ENCODE measurements at places on chromosomes 16 and 17.

GRCh38 chr16:11014136-11014535, 69.8 kb downstream of the CLEC16A start:
- DNase-seq = no peak

DNA sequence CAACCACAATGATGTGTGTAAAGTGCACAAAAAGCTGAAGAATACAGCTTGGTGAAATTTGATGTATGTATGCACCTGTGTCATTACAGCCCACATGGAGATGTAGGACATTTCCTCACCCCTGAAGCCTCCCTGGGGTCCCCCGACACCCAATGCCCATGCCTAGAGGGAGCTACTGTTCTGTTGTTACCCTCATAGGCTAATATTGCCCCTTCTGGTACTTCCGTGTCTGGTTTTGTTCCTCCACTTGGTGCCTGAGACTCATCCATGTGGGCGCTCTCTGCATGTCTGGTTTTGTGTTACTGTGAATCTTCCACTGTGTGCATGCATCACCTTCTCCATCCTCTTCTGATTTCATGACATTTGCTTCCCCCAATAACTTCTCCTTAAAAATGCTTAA, 18.6 kb downstream of the TNFRSF13B start:
- DNase-seq = no peak

- no peak for DNase-seq
These were observed 6.1 kb downstream of the MYCBPAP start for GRCh38 chr17:50514388-50514787.

- no peak for DNase-seq
These were observed 22.8 kb downstream of the PCTP start for GRCh38 chr17:55773671-55774070.

- DNase-seq = no peak
These were observed 480 bp downstream of the TXNL4B start for GRCh38 chr16:72092832-72093447.

DNA sequence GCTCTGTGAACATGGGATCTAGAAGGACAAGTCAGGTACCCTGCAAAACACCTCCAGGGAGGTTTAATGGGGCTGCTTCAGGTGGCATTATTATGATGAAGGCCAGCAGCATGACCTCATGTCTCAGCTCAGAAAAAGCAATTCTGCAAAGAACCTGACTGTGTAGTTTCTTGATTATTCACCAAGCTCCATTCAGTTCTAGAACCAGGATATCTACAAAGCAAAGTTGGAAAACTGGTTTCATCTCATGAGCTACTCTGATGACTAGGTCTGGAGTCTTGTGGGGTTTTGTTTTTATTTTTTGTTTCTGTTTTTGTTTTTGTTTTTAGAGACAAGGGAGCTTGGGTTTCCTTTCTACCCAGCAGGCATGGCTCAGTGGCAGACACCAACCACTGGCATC, 19.0 kb upstream of the LRRC37A3 start:
- no peak for DNase-seq

DNA sequence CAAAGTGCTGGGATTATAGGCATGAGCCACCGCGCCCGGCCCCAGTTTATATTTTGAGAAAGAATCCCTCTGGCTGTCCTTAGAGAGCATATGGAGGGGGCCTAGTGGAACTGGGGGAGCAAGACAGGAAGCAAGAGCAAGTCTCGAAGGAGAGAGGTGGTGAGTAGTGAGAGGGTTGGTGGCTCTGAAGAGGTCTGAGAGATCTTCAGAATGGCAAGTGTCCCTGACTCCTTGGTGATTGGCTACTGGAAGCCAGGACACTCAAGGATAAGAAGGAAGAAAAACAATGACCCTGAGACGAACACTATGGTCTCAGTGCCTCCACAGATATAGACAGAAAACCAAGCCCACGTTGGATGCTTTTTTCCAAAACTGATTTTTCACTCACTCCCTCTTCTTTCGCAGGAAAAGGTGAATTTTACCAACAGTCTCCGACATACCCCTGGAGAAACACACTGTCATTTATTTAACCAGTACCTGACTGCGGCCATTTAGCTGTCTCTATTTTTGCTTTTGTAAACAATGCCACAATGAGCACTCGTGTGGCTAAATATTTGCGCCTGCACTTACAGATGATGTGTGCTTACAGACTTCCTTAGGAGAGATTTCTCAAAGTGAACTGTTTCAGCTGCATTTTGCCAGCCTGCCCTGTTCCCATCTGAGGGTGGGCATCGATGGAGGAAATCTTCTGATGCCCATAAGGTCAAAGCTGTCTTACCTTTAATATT, 15.9 kb upstream of the DOK4 start:
- no peak for DNase-seq

DNA sequence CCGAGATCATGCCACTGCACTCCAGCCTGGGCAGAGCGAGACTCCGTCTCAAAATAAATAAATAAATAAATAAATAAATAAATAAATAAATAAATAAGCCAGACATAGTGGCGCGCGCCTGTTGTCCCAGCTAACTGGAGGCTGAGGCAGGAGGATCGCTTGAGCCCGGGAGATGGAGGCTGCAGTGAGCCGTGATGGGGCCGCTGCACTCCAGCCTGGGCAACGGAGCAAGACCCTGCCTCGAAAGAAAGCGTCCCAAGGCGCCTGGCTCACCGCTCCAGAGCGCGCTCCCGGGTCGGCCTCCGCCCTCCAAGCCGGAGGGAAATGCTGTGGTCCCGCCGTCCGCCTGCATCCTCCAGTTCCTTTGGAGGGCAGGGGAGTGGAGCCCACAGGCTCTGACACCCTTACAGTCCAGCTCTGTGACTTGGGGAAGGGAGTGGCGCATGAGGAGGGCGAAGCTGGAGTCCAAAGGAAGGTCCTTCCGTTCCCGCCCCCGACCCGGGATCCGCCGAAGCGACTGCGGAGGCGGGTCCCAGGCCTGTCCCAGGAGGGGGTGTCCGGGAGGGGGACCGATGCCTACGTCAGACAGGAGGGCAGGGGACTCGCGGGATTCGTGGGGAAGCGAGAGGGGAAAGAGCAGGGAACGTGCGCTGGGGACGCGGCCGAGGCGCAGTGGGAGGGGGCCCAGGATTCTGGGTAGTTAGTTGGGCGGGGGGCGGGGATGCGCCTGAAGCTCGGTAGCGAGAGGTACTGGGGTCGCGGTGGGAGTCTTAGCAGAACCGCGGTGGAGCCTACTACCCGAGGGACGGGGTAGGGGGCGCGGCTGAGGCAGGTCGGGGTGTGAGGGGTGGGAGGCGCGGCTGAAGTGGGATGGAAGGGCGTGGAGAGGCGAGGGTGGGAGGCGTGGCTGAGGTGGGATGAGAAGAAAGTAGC, 8.4 kb upstream of the TRPV2 start:
- DNase-seq = no peak

GRCh38 chr17:56152874-56153602, at the start of gene ANKFN1:
Gene ANKFN1, plus strand, starts transcription at chr17:56153475. Its CDS starts 59,193 bp downstream, at chr17:56212668.
- no peak for DNase-seq

DNA sequence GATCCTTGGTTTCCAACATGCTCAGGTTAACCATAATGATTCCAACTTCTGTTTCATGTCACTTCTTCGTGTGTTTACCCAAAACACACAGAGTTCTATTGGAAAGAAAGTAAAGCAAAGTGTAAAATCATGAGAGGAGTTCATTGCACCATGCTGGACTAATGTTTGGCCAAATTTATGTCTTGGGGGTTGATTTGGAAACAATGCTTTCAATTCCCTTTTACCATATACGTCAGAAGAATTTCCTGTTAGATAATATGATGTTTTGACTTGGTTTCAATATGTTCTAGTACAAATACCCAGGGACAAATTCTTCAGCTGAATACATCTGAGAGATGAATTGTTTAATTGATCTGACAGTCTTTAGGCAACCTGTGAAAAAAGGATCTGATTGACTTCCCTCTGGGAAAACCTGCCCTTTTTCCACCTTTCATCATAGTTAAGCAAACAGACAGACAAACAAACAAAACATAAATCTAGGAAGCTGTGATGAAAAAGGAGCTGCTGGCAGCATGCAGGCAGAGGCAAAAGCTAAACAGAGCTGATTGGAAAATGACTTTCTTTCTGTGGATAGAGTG, 26.0 kb upstream of the MPHOSPH6 start:
- no peak for DNase-seq

GRCh38 chr17:14245002-14245401, 8.3 kb upstream of the CDRT15 start:
- DNase-seq = no peak

GRCh38 chr16:52812678-52813556, 239.8 kb downstream of the CHD9NB start:
- DNase-seq = no peak

- DNase-seq = no peak
These were observed 25.6 kb upstream of the USP7 start for GRCh38 chr16:8989099-8989878.

GRCh38 chr16:86117756-86118155, 218.8 kb downstream of the IRF8 start:
- no peak for DNase-seq

- no peak for DNase-seq
These were observed 10.3 kb downstream of the CDRT4 start for GRCh38 chr17:15456972-15457722.

GRCh38 chr16:86122681-86123342, 223.8 kb downstream of the IRF8 start:
- DNase-seq = no peak

DNA sequence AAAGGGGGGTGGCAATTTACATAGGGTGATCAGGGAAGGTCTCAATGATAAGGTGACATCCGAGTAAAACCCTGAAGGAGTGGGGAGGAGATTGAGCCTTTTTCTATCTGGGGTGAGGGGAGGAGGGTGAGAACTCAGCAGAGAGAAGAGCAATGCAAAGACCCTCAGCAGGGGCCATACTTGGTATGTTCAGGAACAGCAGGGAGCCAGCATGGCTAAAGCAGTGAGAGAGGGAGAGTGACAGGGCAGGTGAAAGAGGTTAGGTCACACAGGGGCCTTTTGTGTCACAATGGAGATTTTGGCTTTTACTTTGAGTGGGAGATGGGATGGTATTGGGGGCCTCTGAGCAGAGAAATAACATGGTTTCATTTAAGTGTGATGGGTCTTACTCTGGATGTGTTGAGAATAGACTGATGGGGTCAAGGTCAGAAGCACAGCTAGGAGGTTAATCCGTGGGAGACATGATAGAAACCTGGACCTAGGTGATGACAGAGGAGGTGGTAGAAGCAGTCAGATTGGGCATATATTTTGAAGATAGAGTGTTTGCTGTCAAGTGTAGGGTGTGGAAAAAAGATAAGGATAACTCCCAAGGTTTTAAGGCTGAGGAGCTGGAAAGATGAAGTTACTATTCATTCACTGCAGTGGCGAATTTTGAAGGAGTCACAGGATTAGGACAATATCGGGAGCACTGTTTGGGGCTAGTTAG, 6.2 kb downstream of the SP2 start:
- no peak for DNase-seq
